ENCODE measurements at places on chromosomes 7 and 10.

DNA sequence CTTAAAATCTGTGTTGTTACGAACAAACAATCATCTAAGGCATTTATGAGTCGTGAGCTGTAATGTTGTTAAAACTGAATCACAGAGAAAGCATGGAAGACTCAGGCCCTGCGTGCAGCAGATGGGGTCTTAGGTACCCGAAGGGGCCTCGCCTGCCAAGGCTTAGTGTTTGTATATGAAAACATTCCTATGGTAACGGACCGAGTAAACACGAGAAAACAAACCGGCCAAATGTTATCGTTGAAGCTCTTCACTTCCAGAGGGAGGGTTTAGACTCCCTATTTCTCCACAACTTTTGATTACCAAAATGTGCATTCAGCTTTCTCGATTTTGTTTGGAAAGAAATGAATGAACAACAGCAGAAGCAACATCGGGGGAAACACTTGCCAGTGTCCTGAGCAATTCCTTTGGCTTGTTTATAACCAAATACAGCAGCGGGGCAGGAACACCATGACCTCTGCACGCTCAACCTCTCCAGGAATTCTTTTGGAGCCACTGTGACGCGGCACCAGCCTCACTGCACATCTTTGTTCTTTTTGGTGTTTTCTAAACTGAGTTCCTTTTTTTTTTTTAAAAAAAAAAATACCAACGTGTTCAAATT, 121.6 kb upstream of the KLF6 start:
- no peak for DNase-seq

- no peak for DNase-seq
Observed at GRCh38 chr10:62580396-62580795, 206.2 kb downstream of the ZNF365 start.

- no peak for DNase-seq
Observed at GRCh38 chr7:137354961-137355360, 11.4 kb upstream of the PTN start.

DNA sequence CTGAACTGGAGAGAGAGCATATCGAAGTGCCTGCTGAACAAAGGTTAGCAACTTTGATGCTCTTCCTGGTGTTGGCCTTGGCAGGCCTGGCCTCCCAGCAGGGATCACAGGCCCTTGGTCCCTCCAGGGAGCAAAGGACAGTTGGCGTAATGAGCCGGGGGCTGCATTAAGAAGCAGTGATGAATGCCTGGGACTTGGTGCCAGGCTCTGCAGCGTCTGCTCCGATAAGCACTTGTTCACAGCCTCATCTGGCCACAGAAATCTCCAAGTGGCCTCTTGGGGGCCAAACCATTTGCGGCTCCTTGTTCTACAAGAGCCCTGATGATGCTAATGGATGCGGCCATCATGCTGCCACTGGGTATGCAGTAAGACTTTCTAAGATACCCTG, 31.8 kb downstream of the CRHR2 start:
- DNase-seq = no peak

DNA sequence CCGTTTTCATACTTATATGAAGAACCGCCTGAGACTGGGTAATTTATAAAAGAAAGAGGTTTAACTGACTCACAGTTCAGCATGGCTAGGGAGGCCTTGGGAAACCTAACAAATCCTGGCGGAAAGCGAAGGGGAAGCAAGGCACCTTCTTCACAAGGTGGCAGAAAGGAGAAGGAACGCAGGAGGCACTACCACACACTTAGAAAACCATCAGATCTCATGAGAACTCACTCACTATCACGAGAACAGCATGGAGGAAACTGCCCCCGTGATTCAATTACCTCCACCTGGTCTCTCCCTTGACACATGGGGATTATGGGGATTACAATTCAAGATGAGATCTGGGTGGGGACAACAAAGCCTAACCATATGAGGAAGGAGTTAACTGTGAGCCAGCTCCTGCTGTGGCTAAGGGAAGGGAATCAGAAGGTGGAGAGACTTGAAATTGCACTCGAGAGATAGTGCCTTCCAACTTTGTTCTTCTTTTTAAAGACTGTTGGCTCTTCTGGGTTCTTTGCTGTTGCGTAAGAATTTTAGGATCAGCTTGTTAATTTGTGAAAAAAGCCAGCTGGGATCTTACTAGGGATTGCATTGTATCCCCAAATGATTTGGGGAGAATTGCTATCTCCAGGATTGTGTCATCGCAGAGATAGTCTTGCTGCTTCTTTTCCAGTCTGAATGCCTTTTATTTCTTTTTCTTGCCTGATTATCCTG, 21.0 kb downstream of the OPTN start:
- no peak for DNase-seq

- DNase-seq = no peak
Observed at GRCh38 chr7:122762071-122762470, 59.3 kb upstream of the RNF148 start.

DNA sequence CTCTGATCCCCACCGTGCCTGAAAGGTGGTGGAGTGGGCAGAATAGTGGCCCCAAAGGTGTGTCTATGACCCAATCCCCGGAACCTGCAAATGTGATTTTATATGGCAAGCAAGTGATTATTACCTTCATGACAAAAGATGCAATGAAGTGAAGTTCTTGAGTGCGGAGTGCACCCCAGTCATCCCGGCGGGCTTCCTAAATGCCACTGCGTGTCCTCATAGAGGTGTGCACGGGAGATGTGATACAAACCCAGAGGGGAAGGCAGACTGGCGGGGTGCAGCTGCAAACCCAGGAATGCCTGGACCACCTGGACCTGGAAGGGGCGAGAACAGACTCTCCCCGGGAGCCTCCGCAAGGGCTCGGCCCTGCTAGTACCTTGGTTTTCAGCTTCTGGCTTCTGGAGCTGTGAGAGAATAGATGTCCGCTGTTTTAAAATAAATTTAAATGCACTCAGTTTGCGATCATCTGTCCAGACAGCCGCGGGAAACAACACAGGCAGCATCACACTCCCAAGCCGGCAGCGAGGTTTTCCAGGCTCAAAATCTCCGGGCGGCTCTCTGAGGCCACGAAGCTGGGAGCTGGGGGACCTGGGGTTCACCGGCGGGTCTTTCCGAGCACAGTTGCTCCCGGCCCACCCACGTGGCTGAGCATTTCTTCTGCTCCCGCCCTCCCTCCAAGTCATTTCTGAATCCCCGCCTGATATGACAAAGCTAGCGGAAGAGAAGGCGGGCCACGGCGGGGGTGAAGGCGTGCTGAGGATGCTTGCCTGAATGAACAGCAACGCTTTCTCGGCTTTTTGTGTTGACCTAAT, 50.4 kb upstream of the EBF3 start:
- no peak for DNase-seq

GRCh38 chr7:130010689-130011412, 40.3 kb downstream of the ZC3HC1 start:
- peak; percentile 90 for DNase-seq

DNA sequence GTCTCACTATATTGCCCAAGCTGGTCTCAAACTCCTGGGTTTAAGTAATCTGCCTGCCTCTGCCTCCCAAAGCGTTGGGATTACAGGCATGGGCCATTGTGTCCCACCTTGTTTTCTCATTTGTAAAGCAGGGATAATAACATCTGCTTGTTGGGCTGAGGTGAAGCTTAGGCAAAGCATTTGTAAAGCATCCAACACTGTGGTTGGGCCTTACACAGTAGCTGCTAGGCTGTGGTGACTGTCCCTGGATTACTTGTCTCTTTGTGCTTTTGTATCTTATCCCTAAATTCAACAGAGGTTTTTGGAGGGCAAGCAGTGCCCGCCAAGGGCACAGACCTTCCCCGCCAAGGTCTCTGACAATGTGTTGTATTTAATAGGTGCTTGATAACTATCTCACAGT, 14.3 kb downstream of the HKDC1 start:
- no peak for DNase-seq

GRCh38 chr7:84271543-84271942, 77.0 kb upstream of the SEMA3A start:
- no peak for DNase-seq

- no peak for DNase-seq
Observed at GRCh38 chr10:3573498-3573897, 211.5 kb downstream of the KLF6 start.

DNA sequence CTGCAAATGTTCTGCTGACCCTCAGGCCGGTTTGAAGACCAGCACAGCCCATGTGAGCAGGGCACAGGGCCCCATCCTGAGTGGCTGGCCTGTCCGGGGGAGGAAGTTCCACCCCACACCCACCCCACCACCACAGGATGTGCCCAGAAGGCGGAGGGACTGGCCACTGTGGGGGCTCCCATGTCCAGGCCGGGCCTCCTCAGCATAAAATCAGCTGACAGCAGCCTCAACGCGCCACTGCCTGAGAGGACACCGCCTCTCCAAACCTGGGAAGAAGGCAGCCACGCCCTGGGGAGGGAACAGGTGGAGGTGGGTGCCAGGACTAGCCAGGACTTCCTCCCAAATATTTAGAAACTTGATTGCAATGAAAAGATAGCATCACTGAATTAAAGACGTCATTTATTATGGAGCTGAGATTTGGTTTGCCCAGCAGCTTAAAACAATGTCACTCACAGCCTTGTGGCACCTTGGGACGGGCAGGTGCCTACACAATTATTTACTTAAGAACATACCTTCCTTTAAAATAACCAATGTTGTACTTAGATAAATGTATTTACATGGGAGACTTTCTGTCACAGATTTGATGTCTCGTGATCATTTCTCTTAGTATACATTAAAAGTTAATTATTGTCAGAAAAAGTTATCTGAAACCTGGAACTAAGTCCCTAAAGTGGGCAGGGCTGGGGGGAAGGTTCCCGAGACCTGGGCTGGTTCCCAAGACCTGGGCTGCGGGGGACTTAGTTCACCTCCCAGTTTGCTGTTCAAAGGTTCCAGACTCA, 27.3 kb upstream of the FAM20C start:
- no peak for DNase-seq
